ENCODE measurements at places on chromosomes 5 and 9.

DNA sequence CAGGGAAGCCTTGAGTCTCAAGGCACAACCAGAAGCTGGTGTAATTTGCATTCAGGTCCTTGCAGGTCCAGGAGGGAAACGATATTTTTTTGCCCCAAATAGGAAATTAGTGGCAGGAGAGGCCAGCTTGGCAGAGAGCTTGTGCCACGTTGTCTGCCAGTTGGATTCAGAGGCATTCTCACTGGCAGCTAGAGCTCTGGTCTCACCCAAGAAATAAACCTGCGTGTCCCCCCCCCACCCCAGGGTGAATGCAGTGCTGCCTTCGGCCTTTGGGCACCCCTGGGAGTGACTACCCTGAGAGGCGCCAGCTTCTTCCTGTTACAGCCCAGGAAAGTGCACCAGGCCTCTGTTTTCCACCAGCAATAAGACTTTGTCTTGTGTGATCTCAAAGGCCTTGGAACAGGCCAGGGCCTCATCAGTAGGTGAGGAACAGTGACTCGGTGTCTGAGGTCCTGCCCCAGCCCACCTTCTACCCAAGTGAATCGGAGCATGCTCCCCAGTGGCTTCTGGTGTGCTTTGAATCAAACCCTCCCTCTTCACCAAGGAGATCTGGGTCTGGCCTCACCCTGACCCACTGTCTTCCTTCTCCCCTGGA, 68.4 kb downstream of the HSPA4 start:
- no peak for DNase-seq

DNA sequence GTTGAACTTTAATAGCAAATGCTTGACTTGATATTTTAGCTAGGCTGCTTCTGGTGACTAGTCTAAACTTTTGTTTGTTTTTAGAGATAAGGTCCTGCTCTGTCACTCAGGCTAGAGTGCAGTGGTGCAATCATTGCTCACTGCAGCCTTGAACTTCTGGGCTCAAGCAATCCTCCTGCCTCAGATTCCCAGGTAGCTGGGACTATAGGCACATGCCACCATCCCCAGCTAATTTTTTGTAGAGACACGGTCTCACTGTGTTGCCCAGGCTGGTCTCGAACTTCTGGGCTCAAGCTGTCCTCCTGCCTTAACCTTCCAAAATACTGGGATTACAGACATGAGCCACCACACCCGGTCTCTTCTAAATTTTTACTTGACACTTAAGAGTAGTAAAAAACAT, 20.7 kb downstream of the CDC37L1 start:
- DNase-seq: no peak

- peak; percentile 55 for DNase-seq
Observed at GRCh38 chr5:154972476-154973080, 31.7 kb downstream of the MRPL22 start.

DNA sequence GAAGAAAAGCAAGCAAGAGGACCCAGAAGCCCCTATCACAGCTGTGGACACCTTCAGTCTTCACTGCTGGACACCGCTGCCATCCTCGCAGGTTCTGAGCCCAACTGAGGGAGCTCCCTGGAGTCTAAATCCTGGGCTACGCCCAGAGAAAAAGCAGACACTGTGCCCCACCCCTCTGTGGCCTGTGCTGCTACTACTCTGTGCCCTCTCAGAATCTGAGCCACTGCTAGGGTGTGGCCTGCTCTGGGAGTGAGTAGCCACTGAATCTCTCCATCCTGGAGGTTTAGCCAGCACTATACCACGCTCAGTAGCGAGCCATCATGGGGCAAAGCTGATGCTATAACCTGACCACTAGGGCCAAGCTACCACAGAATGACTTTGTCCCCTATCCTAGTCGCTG, 338.2 kb downstream of the NPR3 start:
- no peak for DNase-seq

DNA sequence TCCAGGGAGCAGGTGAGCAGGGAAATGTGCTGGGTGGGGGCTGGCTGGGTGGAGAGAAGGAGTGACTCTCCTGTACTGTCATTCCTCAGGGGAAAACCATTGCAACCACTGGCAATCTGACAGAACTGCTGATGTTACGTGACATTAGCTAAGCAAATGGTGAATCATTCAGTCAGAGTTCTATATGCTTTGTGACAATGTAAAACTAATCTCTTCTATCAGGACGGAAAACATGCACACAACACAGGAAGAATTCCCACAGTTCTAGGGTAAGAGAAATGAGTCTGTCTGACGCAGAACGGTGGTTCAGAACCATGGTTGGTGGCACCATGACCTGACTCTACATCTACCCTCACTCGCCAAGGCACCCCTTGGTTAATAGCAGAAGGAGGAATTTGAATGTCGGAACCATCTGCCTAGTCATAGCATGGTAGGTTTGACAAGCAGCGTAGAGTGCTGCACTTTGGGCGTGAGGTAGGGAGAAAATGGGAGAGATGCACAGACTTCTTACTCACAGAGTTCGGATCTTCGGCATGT, 243.6 kb upstream of the PANK3 start:
- DNase-seq: no peak

DNA sequence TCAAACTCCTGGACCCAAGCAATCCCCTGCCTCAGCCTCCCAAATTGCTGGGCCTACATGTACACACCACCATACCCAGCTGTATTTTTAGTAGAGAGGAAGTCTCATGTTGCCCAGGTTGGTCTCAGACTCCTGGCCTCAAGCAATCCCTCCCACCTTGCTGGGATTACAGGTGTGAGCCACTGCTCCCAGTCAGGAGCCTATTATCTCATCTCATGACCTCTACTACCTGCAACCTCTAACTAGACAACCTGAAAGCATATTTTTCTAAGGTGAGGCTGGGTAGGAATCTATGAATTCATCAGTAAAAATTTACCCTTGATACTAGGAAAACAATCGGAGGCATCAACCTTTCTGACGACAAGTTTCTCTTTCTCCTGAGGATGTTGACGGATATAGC, 10.0 kb downstream of the FAM13B start:
- DNase-seq: no peak

- no peak for DNase-seq
Observed at GRCh38 chr9:132914924-132915323, 29.5 kb downstream of the TSC1 start.

DNA sequence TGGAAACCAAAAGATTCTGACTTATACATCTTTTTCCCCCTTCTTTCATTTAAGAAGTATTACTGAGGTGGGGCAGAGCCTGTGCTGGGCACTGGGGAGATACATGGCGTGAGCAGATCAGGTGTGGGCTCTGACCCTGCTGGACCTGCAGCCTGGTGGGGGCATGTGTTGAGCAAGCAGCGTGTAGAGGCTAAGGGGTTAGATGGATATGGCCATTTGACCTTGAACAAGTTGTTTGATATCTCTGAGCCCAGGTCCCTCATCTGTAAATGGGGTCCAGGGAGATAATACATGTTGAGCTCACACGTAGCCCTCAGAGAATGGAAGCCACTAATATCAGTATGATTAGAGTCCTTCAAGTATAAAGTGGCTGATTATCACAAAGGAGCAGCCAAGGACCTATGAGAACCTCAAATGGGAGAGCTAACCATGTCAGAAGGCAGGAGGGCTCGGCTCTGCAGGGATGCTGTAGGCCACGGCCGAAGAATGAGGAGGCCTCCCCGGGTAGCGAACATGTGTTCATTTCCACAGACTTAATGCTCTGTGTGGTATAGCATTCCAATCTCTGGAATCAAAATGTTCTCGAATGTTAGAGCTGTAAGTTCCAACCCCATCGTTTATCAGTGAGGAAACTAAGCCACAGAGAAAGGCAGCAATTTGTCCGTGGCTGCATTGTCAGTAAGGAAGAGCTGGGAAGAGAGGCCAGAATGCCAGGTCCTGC, 15.4 kb upstream of the ANGPTL2 start:
- DNase-seq: no peak

GRCh38 chr5:171989276-171989675, 17.2 kb downstream of the FBXW11 start:
- no peak for DNase-seq

GRCh38 chr9:18973348-18973747, 59.7 kb downstream of the SAXO1 start:
- no peak for DNase-seq

DNA sequence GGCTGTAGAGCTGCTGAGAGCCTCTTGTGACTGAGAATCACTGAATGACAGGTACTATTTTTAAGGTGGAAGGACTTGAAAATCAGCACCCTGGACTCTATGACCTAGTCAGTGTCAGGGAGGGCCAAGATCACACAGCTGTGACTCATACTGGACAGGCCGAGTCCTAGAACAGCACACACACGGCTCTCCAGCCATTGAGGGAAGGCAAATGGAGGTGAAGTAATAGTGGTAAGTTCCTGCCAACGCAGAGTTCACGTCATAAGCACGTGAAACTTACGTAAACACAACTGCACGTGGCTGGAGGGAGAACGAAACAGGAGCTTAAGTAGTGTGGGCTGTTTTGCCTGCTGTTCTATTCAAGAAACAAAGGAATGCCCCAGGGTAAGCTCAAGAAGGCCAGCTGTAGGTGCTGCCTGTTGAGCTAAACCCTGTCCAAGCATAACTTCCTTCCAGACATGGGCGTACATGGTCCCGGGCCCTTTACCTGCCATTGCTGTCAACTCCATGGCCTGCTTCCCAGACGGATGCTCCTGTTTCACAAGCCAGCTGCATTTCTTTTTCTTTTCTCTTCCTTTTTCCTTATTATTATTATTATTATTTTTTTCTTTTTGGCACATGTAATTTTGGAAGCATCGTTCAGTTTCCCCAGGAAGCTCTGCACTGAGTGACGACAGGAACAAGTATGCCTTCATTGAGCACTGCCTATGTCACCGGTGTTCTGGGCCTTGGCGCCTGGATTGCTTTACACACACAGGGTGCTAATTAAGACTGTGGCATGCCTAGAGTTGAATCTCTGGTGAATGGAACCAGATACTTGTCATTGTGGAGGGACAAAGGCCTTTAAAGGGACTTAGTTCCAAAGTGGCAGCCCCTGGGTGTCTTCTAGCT, 10.2 kb upstream of the LCP2 start:
- DNase-seq: no peak

DNA sequence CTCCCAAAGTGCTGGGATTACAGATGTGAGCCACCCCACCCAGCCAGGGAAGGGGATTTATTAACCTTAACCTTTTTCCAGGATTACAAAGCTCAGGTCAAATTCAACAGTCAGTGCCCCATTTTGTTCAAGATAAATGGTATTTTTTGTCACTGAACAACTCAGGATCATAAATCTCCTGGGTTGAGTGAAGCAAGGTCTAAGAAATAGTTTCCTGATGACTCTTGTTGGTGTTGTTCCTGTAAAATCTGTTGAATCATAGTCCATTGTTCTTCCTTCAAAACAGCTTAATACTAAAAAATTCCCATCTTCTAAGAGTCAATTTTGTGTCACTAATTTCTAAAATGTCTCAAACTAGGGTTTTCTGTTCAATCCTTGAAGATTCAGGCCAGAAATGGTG, 33.9 kb upstream of the JMY start:
- DNase-seq: no peak

- no peak for DNase-seq
Observed at GRCh38 chr9:69599232-69599971, 72.8 kb downstream of the APBA1 start.

All from KBM-7 (cell line).